AG04449 (cell line): ENCODE measurements at places on chromosomes 13 and 19.

DNA sequence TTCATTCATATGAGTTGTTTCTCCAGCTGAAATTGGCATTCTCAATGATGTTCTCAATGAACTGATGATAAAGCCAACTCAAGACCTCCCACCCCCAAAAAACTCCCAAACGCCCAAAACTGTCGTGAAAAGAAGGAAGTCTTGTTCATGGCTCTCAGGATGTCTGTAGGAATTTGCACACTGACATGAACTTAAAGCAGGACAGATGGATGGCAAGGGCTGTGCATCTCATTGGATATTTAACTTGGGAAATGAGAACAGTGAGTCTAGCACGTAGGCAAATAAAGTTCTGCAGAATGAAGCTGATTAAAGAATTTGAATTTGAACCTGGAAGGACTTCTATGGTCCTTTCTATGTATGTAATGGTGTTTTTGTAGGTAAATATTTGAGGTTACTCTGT is 305.7 kb downstream of the SHISA2 start:
- no peak for DNase-seq

DNA sequence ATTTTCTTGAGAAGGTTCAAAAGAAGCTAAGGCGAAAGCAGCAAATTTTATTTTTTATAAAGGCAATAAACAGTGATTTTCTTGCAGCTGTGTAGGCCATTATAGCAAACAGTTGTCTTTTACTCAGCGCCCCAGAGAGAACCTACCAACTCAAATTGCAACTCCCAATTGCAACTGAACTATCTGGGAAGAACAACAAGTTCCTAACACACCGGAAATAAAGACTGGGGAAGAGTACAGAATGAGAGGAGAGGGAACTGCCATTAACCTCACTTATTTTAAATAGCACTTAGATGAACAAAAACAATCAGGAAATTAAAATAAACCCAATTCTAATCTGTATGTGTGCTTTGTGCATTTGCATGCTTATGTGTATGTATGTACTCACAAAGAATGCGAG is 171.1 kb downstream of the KCTD12 start:
- no peak for DNase-seq

- no peak for DNase-seq
Observed at GRCh38 chr13:44243198-44243857, 130.3 kb upstream of the SERP2 start.

DNA sequence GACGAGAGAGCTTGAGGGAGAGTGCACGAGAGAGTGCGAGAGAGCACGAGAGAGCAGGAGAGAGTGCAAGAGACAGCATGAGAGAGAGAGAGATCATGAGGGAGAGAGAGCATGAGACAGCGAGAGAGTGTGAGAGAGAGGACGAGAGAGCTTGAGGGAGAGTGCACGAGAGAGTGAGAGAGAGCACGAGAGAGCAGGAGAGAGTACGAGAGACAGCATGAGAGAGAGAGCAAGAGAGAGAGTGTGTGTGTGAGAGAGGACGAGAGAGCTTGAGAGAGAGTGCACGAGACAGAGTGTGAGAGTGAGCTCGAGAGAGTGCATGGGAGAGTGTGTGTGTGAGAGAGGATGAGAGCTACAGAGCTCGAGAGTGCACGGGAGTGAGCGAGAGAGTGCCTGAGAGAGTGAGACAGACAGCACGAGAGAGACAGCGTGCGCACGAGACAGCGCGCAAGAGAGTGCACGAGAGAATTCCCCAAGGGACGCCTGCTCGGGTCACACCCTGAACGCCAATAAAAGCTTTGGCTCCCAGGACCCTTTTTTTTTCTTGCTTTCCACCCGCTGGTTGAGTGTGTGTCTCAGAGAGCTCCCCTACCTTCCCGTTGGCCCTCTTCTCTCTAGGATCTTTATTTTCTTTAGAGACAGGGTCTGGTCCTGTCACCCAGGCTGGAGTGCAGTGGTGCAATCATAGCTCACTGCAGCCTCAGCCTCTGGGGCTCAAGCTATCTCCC is 3.7 kb downstream of the CD70 start:
- no peak for DNase-seq

GRCh38 chr13:51050021-51050830 is 60.8 kb downstream of the C13orf42 start:
- DNase-seq = no peak

DNA sequence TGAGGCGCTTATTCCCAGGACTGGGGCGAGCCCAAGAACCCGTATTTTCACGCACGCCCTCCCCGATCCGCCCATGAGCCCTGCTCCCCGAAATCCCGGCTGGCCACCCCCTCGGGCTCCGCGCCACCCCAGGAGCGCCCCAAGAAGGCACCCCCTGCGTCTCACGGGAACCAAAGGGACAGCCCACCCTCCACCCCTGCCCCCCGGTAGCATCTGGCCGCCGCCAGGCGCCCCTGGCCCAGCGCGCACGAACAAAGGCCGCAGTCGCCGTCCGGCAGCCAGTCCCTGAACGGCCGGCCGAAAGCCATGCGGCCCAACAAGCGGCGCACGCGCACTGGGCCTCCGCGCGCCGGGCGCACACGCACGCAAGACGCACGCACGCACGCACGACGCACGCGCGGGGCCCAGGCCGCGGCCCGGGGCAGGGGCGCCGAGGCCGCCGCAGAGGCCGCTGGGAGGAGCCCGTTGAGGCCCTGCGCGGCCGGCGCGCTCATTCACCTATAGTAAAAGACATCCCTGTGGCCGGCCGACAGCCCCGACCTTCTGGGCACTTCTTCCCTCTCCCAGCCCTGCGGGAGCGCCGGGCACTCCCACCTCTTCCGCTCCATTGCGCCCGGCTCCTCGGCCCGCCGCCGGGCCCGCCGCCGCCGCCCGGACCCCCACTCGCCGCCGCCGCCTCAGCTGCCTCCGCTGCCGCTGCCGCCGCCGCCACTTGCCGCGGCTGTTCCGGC is 476 bp downstream of the MBD3 start:
- DNase-seq = no peak

DNA sequence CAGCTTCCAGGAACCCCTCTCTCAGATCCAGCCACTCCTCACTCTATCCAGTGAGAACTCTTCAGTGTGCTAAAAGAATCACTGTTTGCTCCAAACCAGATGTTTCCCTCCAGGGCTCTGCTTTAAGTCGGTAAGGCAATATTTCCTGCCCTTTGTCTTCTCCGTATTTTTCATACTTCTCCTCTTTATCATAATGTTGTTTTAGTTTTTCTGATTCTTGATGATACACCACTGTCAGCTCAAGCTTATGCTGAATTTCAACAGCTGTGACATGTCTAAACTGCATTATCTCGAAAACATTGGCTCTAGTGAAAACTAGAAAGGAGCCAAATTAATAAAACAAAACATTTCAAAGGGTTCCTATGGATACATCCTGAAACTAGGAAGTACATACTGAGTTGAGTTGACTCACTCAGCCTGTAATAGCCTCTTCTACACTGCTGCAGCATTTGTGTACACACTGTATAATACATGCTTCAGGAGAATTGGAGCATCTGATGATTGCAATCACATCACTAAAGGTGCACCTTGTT is 39.8 kb downstream of the GPR180 start:
- no peak for DNase-seq

DNA sequence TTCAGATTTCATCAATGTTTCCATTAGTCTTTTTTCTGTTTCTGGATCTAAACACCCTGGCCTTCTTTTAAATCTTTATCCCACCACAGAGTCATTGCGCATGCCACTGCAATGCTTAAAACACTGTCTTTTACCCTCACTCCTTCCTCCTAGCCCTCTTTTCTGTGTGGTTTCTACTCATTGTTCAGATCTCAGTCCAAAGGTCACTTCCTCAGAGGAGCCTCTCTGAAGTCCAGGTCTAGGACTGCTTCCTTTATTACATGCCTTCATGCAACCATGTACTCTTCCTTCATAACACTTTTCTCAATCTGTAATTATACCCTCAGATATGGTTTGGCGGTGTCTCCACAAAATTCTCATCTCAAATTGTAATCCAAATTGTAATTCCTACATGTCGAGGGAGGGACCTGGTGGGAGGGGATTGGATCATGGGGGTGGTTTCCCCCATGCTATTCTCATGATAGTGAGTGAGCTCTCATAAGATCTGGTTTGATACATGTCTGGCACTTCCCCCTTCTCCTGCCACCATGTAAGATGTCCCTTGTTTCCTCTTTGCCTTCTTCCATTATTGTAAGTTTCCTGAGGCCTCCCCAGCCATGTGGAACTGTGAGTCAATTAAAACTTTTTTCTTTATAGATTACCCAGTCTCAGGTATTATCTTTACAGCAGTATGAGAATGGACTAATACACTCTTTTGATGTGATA is 808.9 kb downstream of the DIAPH3 start:
- DNase-seq = no peak

DNA sequence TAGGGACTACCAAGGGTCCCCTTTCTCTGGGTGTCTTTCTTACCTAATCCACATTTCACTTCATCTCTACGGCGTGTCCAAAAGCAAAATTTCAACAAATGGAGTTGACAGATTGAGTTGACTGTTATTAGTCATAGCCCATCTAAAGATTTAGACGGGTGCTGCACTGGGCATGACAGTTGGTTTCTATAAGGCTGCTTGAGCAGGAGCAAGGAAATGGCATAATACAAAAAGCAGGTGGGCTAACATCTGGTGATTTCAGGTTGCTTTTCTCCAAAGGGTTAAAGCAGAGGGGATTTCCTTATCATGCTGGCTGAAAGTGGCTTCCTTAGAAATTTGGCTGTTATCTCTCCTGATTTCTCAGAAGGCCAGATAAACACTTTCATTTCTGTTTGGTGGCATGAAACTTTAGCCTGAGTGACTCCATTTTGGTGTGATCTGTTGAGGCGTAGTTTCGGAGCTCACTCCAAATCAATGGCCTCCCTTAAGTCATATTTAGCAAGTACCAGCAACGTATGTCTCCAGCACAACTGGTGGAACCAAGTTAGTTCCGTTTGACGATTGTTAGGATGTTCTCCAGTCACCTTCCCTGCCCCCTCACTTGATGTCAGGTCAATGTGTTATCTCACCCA is 440.4 kb downstream of the FGF9 start:
- DNase-seq = no peak

DNA sequence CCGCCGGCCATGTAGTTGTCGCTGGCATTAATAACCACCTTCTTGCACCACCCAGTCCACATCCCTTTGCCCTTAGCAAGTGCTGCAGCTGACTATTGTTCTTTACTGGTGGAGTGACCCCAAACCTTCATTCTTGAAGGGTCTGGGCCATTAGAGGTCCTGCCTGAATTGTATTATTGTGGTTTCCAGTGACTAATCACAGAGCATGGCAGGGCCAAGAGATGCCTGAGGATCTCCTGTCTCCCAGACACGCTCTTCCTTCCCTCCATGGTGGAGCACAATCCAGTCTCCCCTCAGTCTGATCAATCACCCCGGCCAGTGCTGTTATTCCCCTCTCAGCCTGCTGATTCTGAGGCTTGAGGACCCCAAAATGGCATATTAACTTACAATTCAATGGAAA is 39.0 kb downstream of the C1QTNF9 start:
- no peak for DNase-seq

DNA sequence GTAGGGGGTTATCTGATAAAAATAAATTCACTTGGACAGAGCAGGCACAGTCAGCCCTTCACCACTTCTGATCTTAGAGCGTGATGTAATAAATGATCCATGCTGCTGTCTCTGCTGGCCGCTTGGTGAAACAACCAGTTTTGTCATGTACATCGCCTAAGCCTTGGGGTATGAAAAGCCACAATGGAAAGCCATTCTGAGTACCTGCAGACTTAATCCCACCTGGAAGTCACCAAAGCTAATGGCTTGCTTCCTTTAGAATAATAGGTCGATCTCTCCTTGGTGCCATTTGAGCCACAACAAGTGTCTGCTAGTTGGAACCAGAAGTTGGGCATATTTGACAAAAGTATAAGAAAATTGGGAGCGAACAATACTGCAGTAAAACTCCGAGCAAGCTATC is 1649.7 kb upstream of the SPRY2 start:
- no peak for DNase-seq

- no peak for DNase-seq
Observed at GRCh38 chr19:55454787-55455243, 6.6 kb downstream of the ISOC2 start.

- no peak for DNase-seq
Observed at GRCh38 chr13:112877976-112878955, 90.7 kb upstream of the MCF2L start.

- no peak for DNase-seq
Observed at GRCh38 chr13:40336228-40337221, 329.9 kb downstream of the FOXO1 start.

- DNase-seq = no peak
Observed at GRCh38 chr13:107649079-107649478, 566.3 kb downstream of the LIG4 start.

- DNase-seq = no peak
Observed at GRCh38 chr19:8505680-8506401, 3.4 kb upstream of the PRAM1 start.

DNA sequence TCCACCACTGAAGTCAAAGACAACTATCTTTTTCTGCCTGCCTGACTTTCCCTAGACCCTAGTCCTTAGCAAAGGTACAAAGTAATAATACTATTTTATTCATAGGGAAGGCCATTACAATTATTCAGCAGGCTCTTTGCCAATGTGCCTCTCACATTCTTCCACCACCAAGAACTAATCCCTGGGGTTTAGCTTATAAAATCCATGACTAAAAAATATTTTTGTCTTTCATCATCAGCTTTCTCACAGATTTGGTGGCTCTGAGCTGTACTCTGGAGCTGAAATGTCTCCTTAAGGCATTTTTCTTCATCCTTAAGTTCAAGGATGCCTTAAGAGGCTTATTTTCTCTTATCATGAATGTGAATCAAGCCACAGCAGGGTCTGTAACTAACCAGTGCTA is 96.1 kb downstream of the OXGR1 start:
- DNase-seq = peak; percentile 26

GRCh38 chr13:45932676-45933075 is 81.1 kb upstream of the SIAH3 start:
- DNase-seq = no peak

DNA sequence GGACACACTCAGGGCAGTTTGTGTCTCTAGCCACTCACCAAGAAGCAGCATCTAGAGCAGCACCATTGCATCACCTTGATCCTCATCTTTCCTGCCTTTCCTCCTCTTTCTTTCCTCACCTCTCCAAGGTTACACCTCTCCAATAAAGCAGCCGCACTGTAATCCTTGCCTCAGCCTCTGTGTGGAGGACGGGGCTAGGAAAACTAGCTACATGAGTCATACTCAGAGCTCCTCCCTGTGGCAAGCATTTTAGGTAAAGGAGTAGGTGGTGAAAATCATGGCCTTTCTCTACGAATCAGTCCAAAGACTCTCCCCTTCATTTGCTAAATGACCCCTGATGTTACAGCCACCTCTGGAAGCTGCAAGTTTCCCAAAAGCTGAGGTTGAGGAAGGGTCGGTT is 108.9 kb downstream of the DNAJC15 start:
- DNase-seq = no peak

DNA sequence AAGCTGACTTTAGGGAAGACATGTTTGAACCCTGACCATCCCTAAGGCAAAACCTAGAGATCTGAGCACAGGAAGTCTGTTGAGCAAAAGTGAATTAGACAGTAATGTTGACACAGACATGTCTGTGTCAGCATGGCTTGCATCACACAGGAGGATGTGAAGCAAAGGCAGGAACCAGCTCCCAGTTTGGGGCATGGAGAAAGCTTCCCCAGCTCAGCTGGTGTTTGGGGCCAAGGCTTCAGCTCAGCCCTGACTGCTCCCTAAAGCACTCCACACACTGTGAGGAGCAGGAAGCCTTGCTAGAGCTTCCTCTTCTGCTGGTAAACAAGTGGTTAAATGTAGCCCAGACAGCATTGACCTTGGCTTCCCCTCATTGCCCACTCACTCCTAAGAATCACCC is 153.8 kb upstream of the UBL3 start:
- no peak for DNase-seq

- no peak for DNase-seq
Observed at GRCh38 chr13:39699274-39699673, 43.8 kb downstream of the COG6 start.
